SIG-M5 (cell line): ENCODE measurements at places on chromosomes 7 and 10.

- DNase-seq = no peak
Measured at GRCh38 chr10:112137154-112137987, 46.2 kb downstream of the GPAM start.

DNA sequence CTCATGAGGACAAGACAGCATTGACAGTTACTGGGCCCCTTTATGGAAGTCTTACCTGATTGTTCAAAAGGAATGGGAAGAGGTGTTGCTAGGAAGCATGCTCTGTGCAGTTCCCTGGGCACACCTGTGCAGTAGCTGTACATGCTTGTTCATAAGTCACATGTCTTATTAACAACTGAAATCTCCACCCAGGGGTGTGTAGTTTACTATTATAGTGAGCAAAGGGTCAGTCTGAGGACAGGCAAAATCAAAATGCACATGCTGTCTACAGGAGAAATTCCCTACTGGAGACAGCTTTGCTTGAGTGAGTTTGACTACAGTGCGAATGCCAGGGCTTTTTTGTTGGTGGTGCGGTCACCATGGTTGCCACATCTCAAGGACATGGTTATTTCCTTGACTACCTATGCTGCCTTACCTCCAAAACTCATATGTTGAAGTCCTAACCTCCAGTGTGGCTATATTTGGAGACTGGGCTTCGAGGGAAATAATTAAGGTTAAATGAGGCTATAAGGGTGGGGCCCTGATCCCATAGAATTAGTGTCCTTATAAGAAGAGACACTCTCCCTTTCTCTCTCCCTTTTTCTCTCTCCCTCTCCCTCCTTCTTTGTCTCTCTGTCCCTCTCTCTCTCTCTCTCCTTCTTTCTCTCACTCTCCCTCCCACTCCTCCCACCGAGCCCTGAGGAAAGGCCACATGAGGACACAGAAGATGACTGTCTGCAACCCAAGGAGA is 48.3 kb upstream of the RNF32 start:
- DNase-seq = no peak

GRCh38 chr10:60607372-60607771 is 170.9 kb upstream of the CDK1 start:
- no peak for DNase-seq

DNA sequence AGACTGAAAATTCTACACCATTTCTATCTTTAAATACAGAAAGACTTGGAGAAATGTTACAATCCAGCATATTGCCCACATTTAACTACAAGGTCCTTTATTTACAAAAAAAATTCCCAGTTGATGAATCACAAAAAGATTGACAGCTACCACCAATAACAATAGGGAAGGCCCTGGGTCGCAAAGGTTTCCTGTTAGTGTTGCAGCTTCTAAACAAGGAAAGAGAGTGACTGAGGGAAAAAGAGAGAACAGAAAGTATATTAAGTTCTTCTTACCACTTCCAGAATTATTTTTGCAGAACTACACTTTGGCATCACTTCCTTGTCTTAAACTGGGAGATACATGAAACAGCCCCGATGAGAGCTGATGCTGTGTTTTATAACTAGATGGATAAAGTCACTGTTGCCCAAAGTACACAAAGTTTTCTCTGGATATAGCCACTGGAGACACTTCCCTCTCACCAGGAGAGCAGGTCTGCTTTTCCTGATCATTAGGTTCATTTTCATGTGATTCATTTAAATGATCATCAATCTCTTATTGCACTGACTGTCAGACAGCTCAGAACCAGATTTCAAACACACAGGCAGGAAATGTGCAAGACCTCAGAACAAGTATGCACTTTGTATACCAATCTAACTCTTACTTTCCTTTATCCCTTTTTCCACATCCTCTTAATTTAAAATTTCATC is 57.0 kb downstream of the SHTN1 start:
- DNase-seq = peak; percentile 37

DNA sequence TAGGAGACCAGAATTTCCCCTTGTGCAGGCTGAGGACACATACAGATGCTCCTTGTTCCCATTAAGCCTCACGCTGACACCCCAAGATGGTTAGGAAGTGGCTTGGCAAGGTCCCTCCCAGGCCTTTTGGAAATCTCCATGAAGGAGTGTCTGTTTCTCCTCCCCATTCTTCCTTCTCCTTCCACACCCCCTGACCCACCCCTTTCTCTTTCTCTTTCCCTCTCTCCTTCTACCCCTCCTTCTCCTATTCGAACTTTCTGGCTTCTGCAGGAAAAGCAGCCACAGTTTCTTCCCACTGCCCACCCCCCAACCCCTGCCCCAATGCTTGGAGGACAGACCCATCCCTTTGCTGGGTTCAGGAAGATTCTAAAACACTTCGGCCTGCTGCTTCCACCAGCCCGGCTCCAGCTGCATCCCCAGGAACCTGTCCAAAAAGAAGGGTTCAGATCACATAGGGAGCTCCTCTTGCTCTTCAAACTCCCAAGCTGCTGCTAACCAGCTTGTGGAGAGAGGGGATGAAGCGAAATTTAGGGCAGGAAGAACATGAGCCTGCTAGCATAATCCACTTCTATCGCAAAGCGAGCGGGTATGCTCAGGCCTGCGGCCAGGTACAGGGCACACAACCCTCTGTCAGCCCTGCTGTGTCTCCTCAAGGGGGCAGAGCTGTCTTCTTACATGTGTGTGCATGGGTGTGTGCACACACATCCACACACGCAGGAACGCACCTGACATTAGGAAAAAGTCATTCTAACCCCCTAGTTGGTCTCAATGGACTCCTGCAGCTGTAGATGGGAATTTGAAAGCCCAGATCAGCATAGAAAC is 80.4 kb downstream of the PPP1R3C start:
- DNase-seq = no peak

- no peak for DNase-seq
Measured at GRCh38 chr7:154917808-154918160, 85.1 kb downstream of the PAXIP1 start.

- no peak for DNase-seq
Measured at GRCh38 chr7:44711528-44711927, 37.1 kb upstream of the ZMIZ2 start.
